ENCODE measurements at places on chromosomes 3 and 15.

DNA sequence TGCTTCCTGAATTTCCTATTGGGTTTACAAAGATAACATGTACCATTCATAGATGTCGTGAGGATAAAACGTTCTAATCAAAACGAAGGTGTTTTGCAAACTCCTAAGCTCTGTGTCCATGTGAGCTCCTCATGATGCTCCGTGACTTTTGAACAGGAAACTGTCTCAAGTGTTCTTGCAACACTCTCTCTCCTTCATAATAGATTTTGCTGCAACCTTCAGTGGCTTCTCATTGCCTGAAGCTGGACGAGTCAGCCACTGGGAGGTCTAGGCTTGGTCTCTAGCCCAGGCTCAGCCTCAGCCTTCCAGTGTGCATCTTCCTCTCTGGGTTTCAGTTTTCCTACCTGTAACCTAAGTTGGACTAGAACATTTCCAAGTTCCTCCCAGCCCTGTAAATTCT is 18.7 kb upstream of the BCL2A1 start:
- DNase-seq: no peak

- DNase-seq: peak; percentile 49
These were observed 17.2 kb upstream of the ADIPOQ start for GRCh38 chr3:186825294-186825821.

DNA sequence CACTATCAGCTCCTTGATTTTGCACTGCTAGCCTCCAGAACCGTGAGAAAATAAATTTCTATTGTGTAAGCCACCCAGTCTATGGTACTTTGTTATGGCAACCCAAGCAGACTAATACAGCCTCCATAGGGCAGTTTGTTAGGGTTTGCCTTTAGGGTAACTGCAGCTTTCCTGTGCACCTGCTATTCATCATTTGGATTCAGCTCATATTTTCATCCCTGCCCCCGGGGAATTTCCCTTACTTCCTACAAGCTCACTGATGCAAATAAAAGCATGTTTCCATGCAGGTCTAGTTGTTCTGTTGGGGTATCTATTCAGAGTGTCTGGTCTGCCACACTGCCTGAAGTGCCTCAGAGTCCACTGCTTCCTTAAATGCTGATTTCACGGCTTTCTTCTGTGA is 48.6 kb upstream of the ATOSA start:
- DNase-seq: no peak

DNA sequence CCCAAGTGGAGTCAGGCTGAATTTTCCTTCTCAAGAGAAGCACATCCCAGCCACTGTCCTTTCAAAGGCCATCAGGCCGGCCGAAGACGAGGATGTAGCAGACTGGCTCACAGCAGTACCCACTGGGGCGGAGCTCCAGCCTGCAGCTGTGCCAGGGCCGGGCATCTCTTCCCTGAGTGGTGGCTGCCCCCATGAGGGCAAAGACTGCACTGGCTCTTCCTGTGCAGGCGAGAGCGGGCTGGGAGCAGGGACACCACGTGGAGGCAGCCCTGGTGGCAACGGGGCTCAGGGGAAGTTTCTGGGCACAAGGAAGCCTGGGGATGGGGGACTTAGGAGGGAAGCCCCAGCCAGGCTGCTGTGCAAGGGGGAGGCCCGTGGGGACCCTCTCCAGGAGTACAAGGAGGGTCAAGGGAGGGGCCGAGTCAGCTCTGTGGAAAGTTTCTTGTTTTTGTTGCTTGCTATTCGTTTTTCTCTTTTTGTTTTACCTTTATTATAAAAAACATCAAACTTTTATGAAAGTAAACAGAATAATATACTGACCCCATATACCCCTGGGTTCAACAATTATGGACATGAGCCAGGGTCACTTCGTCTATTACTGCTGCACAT is 66.1 kb downstream of the RPN1 start:
- DNase-seq: peak; percentile 32

GRCh38 chr3:149080011-149080698 is 6.2 kb downstream of the HLTF start:
- DNase-seq: no peak

DNA sequence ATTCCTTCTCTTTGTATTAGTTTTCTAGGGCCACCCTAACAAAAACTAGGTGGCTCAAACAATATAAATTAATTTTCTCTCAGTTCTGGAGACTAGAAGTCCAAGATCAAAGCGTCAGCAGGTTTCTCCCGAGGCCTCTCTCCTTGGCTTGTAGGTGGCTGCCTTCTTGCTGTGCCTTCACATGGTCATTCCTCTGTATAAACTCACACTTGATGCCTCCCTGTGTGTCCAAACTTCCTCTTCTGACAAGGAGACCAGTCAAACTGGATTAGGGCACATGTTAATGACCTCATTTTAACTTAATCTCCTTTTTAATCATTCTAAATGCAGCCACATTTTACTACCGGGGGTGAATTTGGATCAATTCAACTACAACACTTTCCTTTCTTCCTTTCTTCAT is 691.1 kb downstream of the DIPK2A start:
- no peak for DNase-seq

GRCh38 chr3:188267790-188268335 is 113.9 kb downstream of the LPP start:
- no peak for DNase-seq

DNA sequence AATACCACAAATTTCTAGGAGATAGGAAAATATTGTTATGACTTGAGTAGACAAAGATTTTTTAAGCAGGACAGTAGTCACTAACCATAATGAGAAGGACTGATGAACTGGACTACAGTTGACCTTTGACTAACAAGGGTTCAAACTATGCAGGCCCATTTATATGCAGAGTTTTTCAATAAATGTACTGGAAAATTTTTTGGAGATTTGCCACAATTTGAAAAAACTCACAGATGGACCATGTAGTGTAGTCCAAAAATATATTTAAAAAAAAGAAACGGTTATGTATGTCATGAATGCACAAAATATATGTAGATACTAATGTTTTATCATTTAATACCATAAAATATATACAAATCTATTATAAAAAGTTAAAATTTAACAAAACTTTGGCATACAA is 151.8 kb downstream of the LRRN1 start:
- DNase-seq: no peak

GRCh38 chr3:47035645-47036044 is 56.2 kb downstream of the NBEAL2 start:
- DNase-seq: no peak

DNA sequence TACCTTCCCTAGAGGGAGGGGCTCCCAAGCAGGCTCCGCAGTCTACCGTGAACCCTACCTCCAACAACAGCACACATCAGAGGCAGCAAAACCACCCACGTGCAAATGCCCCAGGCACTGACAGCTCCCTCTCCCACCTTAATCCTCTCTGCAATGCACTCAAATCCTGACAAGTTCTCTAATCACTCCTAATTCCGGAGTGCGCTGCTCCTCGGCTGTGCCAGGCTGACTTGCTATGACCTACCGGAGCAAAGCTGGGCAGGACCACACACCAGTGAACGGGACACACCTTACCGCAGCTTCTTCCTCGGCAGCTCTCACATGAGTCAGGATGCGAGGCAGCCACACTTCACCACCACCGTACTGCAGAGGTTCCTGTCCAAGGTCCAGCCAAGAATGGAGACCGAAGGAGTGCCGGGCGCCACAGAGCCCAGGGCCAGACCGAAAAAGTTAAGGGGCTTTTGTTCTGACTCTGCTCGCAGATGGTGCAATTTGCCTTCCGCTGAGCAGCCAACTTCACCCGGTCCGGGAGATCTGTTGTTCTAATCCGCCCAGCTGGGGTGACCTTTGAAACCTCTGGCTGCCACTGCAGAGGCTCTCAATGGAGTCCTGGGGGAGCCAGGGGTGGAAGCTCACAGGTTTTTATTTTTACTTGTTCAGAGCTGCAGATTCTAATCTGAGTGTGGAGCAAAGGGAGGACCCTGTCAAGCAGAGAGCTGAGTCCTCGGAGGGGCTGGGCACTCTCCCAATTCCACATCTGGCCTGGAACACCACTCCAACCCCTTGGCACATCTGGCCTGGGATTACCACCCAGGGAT is 84.4 kb downstream of the MYLK start:
- no peak for DNase-seq

DNA sequence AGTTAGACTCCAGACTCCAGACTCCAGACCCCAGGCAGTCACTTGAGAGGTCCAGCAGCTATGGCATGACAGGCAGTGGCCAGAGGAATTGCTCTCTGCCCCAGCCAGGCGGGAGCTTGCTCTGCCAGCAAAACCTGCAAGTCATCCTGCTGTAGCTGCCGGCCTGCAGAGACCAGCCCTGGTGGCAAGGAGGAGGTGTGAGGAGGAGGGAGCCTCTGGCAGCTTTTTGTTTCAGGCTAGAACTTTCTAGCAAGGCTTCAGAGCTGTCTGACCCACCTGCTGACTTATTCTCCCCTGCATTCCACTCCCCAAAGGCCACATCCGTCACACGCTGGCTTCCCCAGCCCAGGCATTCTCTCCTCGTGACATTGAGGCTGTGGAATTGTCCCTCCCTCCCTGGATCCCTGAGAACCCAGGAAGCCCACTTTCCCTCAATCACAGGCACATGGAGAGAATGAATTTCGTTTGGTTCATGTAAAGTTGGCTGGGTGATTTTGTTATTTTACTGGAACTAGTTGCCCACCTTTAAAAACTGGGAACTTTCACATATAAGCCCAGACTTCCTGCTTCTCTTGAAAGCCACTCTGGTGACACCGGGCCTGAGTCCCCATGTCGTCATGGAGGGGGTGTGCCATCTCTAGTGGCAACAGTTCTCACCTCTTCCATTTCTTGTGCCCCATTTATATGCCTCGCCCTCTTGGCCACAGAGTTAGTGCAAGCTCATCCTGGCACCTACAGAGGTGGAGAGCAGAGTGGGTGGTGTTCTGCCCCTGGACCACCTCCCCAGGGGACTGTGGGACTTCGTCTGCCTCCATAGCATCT is 82.7 kb downstream of the ABHD5 start:
- no peak for DNase-seq

- peak; percentile 80 for DNase-seq
These were observed 82.6 kb upstream of the GCNT3 start for GRCh38 chr15:59528961-59529402.

- no peak for DNase-seq
These were observed 28.9 kb downstream of the TLNRD1 start for GRCh38 chr15:81029414-81030300.

GRCh38 chr15:75815811-75816719 is 27.2 kb upstream of the UBE2Q2 start:
- DNase-seq: no peak

DNA sequence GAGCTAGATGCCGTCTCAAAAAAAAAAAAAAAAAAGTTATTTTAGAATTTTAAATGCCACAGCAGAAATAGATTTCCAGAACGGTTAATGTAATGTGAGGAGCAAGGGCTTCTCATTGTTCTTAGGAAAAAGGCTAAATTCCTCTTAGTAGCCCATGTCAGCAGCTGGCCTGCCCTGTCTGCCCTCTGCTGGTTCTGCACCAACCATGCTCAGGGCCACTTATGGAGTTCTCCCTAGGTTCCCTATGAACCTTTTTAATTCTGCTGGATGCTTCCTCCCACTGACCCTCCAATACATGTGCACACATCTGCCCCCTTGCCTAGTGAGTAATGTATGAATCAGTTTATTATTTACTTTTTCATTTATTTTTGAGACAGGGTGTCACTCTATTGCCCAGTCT is 32.2 kb upstream of the DPPA4 start:
- no peak for DNase-seq
